MCF 10A (cell line): ENCODE measurements at places on chromosomes 7 and 10.
A peak's percentile ranks its signal among the peaks of the same experiment; 100 is the strongest.

- no peak for DNase-seq
- peak overlapping the region; percentile 43 for H3K4me3 ChIP-seq
Measured at GRCh38 chr7:126411032-126411820, 841.5 kb downstream of the GRM8 start.

DNA sequence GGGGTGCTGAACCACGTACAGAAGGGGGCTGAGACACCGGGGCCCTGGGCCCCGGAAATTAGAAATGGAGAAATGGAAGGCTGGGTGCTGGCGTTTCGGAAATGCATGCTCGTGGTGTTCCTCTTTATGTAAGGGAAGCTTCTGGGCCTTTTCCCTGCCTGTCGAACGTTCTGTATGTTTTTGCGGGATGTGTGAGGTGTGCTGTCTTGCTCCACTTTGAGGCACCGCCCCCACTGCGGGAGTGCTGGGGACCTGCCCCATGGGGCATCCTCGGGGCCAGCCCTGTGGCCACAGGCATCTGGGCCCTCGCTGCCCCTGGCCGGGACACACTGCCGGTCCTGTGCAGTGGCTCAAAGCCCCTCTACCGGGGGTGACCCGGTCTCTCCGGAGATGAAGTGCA lies 1.7 kb upstream of the VENTX start:
- H3K4me3 ChIP-seq, result no peak overlapping the region
- H3K27ac ChIP-seq, result no peak overlapping the region
- DNase-seq, result no peak
- H3K36me3 ChIP-seq, result no peaks in the 10 kb centered on the region
- H3K27me3 ChIP-seq, result peaks cover 9% of the 10 kb centered on the region
- H3K4me1 ChIP-seq, result no peaks in the 10 kb centered on the region

GRCh38 chr7:97390052-97390451 lies 272.6 kb downstream of the SDHAF3 start:
- peaks cover 24% of the 10 kb centered on the region for H3K27me3 ChIP-seq
- DNase-seq, result no peak
- H3K4me1 ChIP-seq, result no peaks in the 10 kb centered on the region
- no peak overlapping the region for H3K4me3 ChIP-seq

- no peak overlapping the region for H3K4me3 ChIP-seq
- no peak overlapping the region for H3K27ac ChIP-seq
- DNase-seq, result no peak
- no peaks in the 10 kb centered on the region for H3K36me3 ChIP-seq
- H3K4me1 ChIP-seq, result no peaks in the 10 kb centered on the region
Measured at GRCh38 chr7:114925434-114925833, 3.5 kb downstream of the MDFIC start.

DNA sequence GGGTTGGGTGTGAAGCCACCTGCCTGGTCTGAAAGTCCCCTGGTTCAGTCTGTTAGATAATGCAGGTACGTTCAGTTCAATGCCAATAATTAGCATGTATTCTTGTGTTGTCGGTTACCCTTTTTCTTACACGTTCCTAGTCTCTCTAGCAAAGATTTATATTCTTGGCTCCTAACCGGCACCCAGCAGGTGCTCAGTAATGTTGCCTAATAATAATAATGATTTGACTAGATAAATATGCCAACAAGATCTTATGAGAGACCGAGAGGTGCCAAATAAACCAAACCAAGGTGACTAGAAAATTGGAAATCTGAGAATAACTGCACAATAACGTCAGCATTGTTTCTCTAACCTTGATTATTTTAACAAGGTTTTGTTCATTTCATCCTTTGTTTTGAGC lies 1.1 kb upstream of the SMIM30 start:
- no peak for DNase-seq
- H3K27ac ChIP-seq, result no peak overlapping the region
- H3K4me3 ChIP-seq, result peak overlapping the region; percentile 81
- H3K27me3 ChIP-seq, result no peaks in the 10 kb centered on the region

DNA sequence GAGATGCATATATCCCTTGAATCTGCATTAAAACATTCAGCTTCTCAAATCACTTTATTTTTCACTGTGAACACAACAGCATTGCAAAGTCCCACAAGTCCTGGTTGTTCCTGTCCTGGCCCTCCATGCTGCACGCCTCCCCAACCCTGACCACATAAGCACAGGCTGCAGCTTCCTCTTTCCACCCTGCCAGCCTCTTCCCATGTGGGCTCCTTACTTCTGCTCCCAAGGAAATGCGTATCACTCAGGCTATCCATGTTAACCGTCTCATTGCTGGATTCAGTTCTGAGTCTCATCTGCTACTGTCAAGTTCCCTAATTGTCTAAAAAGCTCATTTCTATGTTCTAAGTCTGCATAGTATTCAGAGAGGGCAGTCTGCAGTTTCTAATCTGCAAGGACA lies 89.7 kb upstream of the ZPBP start:
- H3K4me3 ChIP-seq, result no peak overlapping the region
- H3K27me3 ChIP-seq, result peaks cover 33% of the 10 kb centered on the region
- no peak overlapping the region for H3K27ac ChIP-seq
- no peaks in the 10 kb centered on the region for H3K36me3 ChIP-seq

GRCh38 chr10:54799506-54799905 lies 1.5 kb downstream of the PCDH15 start:
- no peak overlapping the region for H3K27ac ChIP-seq
- no peaks in the 10 kb centered on the region for H3K36me3 ChIP-seq
- no peak overlapping the region for H3K4me3 ChIP-seq

DNA sequence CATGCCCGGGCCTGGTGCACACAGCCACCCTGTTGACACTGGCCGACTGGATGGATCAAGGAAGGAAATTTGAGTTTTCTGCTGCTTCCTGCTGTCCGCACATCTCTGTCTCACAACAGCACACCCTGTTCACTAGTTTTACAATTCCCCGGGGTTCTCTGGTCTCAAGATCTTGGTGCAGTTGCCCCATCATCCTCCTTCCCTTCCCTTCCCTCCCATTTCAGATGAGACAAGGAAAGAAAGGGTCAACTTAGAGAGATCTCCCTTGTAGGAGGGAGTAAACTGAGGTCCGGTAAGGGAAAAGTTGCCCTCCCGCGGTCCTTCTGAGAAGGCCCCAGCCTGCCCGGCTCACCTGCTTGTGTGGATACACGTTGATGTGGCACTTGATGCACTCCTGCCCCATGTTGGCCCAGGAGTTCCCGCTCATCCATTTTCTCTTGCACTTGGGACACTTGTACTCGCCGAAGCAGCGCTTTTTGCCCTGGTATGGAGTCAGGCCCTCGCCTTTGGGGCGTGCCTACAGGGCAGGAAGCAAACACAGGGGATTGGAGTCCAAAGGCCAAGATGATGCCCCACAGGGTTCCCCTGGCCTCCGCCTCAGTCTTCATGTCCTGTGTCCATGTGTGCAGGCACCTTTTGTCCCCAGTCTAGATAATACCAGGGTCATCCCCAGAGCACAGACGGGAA lies 46.8 kb downstream of the PPIF start:
- no peaks in the 10 kb centered on the region for H3K36me3 ChIP-seq
- DNase-seq, result no peak
- no peaks in the 10 kb centered on the region for H3K27me3 ChIP-seq

GRCh38 chr7:122304319-122304975 lies at the start of gene FEZF1:
Gene FEZF1 (minus strand): TSS chr7:122304750. CDS start chr7:122304437, 313 bp downstream.
- H3K36me3 ChIP-seq, result no peaks in the 10 kb centered on the region
- no peak within 1 kb of the TSS for H3K4me3 ChIP-seq
- H3K27ac ChIP-seq, result no peak within 1 kb of the TSS

- no peaks in the 10 kb centered on the region for H3K4me1 ChIP-seq
- no peak overlapping the region for H3K4me3 ChIP-seq
- no peak for DNase-seq
- H3K27ac ChIP-seq, result no peak overlapping the region
- H3K27me3 ChIP-seq, result no peaks in the 10 kb centered on the region
Measured at GRCh38 chr7:70764701-70765208, 367.2 kb upstream of the GALNT17 start.

DNA sequence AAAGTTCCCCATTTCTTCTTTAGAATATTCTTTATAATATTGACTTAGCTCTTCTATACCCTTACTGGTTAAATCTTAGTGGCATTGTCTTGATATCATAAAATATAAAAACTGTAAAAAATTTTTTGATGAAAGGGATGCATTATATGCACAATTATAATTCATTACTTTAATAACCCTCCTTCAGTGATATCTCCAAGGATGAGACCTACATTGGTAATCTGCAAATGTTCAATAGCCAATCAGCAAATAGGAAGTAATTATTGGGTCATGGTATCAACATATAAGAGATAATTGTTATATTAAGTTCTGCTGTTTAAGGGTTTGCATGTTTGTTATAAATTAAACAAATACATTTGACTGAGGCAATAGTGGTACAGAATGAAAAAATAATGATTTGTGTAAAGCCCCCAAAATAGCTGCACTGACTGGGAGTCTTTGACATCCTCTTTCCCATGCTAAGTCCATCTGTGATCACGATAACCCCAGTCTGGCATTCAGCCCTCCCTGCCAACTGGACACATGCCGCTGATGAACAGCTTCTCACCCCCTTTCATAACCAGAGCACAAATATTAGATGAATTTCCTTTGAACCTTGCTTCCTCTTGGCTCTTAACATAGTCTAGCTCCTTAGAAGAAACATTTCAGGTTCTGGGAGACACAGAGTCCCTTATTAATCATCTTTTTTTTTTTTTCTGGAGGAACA lies 169.5 kb downstream of the CPED1 start:
- no peaks in the 10 kb centered on the region for H3K4me1 ChIP-seq
- DNase-seq, result no peak
- H3K4me3 ChIP-seq, result no peak overlapping the region
